Hypothalamus (tissue), 51 donors: ENCODE measurements at places on chromosomes 5 and 9.

- DNase-seq = no peak
These were observed 10.9 kb upstream of the SLC24A2 start for GRCh38 chr9:19799784-19800183.

- DNase-seq = no peak
These were observed 54.6 kb downstream of the AHRR start for GRCh38 chr5:375921-376798.

- DNase-seq = no peak
These were observed 142.4 kb upstream of the C9orf72 start for GRCh38 chr9:27715651-27716050.

GRCh38 chr5:170474489-170475274 lies 29.1 kb upstream of the KCNIP1 start:
- no peak for DNase-seq

GRCh38 chr9:86924206-86924605 lies 23.1 kb downstream of the GAS1 start:
- no peak for DNase-seq

- no peak for DNase-seq
These were observed 3.7 kb downstream of the PCDHGA12 start for GRCh38 chr5:141434006-141434405.

DNA sequence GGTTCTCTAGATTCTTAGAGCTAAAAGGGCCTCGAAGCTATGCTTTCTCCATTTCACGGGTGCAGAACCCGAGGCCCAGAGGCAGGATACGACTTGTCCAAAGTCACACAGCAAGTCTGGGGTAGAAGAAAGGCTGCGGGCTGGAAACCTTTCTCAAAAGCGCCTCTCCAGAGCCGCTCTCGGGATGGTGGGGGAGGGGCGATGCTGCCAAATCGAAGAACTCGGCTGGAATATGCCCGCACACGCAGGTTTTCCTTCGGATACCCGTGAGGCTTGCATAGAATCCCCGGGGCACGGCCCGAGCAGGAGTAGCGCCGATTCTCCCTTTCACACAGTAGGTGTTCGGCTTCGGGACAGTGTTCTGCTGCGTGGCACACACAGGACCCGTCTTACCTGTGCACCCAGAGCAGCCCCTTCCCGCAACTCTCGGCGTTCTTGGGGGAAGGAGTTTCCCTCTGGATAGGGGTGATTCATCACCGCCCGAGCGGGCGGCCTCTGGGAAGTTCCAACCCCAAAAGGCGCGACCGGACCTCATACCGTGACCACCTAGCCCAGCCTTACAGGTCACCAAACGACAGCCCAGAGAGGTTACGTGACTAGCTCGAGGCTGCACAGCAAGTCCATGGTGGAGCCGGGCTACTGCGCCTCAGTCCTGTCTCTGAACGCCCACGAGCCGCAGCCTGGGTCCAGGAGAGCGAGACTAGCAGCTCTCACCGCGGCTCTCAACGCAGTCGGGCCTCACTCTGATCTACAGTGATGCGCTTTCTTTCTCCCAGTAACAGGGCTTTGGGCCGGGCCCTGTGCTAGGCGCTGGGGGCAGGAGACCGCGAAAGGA lies 4.1 kb downstream of the PAX5 start:
- no peak for DNase-seq

GRCh38 chr5:149151717-149152116 lies 10.4 kb downstream of the ABLIM3 start:
- no peak for DNase-seq

- no peak for DNase-seq
These were observed 191.6 kb downstream of the C9orf152 start for GRCh38 chr9:110016340-110016739.

DNA sequence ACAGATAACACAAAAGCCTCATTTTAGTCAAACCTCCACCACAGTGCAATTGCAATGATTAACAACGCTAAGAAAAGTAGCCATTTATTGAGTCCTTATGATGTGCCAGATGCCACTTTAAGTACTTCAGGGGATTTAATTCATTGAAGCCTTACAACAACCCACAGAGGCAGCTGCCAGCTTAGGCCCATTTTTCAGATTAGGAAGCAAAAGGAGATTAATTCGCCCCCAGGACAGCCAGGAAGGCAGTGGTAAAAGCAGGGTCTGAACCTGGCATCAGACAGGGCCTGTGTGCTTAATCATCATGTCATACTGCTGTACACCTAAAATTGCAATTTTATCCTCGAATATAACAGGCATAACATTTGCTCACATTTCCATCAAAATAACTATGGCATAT lies 23.9 kb downstream of the MED27 start:
- DNase-seq = no peak

DNA sequence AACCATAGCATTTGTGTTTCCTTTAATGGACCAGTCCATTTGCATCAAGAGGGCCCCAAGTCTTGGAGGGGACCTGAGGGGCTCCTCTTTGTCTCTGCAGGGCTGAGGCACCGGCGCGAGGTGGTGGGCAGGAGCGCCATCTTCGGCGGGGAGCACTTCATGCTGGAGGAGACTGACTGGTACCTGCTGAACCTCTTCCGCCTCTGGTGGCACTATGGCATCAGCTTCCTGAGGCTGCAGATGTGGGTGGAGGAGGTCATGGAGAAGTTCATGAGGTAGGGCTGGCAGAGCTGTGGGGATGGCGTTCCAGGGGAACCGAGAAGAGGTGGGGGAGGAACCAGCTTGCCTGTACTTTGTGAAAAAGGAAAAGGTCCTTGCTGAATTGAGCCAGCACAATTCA lies 6.1 kb downstream of the PCYOX1L start:
- DNase-seq = no peak

GRCh38 chr5:163407034-163407655 lies 30.2 kb upstream of the CCNG1 start:
- DNase-seq = no peak

DNA sequence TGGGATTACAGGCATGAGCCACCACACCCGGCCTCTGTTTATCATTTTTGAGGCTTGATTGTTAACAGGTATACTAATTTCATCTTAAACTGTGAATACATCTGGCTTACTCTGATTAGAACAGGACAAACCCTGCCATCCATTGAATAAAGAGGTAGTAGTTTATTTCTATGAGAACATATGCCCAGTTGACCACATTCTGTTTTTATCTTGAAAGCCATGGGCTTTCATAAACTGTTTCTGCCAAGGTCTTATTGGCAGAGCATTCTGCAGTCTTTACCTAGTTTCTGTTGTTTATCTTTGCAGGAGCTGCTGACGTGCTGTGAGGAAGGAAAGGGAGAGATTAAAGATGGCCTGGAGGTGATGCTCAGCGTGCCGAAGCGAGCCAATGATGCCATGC lies 184.9 kb upstream of the OTULINL start:
- no peak for DNase-seq

- DNase-seq = no peak
These were observed 17.1 kb upstream of the CAST start for GRCh38 chr5:96645091-96645490.

DNA sequence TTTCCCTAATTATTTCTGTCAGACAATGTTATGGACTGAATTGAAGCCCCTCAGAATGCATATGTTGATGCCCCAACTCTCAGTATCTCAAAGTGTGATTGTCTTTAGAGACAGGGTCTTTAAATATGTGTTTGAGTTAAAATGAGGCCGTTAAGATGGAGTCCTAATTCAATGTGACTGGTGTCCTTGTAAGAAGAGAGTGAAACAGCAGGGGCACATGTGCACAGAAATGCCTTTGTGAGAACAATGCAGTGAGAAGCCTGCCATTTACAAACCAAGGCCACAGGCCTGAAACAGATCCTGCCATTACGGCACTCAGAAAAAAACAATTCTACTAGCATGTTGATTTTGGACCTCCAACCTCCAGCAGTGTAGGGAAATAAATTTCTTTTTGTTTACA lies 483.0 kb upstream of the DMAC1 start:
- no peak for DNase-seq

DNA sequence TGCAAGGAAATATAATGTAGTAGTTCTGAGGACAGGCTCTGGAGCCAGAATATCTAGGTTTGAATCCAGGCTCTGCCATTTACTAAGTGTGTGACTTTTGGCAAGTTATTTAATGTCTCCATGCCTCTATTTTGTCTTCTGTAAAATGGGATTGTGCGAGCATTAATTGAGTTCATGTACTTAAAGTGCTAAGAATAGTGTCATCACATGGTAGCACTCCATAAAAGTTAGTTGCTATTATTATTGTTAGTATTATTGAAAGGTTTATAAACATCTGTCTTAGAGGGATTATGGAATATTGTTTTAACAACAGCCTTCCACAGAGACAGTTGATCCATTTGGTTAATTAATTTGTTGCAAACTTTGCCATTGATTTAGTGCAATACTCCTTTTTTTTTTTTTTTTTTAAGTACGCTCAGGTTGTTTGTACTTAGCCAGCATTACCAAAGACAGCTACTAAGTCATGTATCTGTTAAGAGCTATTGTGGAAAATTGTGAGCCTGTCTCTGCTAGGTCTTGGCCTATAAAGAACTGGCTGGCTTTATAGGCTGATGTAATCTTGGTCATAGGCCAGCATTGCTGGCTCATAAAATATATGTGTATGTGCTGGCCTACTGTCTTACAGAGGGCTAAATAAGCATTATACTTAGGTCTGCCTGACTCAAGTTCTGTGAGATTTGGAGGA lies 174.7 kb downstream of the WDR70 start:
- DNase-seq = no peak

DNA sequence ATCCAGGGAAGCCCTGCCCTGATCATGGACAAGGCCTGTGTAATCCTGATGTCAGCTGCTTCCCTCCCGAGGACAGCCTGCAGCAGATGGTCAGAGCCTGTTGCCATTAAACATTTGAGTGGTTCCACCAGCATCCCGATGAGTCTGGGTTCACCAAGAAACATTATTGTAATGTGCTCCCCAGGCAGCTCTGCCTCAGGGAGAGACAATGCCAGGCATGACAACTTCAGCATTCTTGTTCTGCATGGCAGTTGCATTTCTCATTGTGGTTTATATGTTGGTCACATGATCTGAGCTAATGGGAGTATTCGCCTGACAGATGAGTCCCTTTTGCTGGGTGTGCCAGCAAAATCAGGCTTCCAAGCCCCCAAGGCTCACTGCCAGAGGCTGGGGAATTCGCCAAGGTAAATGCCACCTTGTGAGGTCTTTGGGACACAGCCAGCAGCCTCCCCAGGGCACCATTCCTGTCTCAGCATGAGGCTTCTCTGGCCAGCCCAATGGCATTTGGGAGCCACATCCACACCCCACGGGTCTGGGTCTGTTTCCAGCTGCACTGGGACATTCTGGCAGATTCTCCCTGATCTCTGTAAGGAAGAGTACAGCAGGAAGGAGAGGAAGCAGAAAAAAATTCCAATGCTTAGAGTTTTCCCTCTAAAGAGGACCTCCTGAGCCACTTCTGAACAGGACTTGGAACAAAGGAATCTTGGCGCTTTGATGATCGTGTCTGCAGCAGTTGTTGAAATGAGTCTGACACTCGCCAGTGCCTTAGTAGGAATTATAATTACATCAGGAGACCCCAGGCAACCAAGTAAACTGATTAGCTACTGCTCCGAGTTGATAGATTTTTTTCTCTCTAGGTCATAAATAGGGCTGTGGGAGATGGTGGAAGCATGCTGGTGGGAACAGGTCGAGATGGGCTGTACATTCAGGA lies 18.7 kb downstream of the KCNIP1 start:
- DNase-seq = no peak

DNA sequence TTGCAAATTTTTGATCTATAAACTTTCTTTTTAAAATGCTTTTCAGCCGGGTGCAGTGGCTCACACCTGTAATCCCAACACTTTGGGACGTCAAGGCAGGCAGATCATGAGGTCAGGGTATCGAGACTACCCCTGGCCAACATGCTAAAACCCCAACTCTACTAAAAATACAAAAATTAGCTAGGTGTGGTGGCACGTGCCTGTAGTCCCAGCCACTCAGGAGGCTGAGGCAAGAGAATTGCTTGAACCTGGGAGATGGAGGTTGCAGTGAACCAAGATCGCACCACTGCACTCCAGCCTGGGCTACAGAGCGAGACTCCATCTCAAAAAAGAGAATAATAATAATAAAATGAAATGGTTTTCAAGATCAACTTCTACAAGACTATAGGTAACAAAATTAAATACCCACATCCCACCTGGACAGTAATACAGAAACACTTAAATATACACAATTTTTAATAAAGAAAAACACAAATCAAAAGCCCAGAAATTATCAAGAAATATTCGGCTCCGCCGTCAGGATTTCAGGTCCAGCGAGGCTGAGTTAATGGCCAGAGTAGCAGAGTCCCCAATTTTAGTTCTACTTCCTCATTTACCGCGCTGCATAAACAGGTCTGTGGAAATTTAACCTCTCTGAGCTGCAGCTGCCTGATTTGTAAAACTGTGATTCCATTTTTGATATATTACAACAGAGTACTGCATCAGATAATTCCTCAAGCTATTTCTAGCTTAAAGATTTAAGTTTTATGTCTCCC lies 4.0 kb downstream of the TUT7 start:
- DNase-seq = no peak

DNA sequence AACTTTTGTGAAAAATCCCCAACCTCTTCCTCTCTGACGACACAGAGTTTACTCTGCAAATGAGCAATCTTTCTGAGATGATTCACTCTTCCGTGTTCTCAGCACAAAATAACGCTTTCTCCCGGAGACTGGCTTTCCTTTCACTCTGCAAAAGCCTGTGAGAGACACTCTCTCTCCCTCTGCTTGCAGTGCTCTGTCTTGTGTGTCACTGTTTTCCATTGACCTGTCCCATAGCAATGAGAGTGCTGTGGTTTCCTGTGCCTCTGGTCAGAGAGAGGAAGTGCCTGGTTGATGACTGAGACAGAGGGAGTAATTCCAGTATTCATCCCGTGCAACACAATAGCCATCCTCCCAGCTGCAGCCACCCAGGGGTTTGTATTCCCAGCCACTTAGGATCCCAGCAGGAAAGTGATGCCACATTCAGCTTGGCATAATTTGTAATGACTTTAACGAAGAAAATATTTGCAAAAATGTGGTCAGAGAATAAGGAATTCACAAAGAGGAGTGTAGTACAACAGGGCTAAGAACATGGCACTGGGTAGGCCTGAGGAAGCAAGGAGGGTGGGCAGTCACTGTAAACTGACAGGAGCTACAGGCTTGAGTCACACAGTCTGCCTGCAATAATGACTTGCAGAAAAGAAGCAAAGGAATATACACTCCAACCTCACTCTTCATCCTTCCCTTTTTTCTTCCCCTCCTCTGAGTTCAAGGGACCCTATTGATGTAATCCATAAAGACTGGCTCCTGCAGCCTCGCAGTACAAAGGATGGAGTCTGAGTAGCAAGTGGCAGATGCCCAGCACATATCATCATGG lies 463.5 kb upstream of the RGMB start:
- DNase-seq = no peak

DNA sequence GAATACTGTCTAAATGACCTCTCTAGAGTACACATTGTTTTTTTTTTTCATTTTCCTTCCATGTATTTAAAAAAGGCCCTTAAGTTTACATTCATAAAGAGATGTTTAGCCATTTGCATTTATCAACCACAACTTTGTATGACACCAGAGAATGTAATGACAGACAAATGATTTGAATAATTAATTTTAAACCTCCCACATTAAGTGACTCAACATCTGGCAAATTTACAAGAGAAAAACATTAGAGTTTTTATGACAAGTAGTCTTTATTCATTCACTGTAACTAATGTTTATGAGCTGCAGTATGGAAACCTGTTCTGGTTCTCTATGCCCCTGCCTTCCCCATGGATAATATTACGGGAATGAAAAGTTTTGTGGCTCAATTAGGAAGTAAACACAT lies 1093.8 kb upstream of the CDH9 start:
- no peak for DNase-seq
